ENCODE measurements at places on chromosomes 5 and 9. TPM values are rescaled to one million over a fixed set of nuclear protein-coding genes. Genes with fewer than 3 reads are reported as not detected.
A peak's percentile ranks its signal among the peaks of the same experiment; 100 is the strongest.

IFNA21 gene
- total RNA-seq: not detected

C5orf58 gene
- total RNA-seq: 1.2 TPM

FOXD4 gene
- not detected for total RNA-seq

SURF1 gene
- 47.5 TPM for total RNA-seq

DNA sequence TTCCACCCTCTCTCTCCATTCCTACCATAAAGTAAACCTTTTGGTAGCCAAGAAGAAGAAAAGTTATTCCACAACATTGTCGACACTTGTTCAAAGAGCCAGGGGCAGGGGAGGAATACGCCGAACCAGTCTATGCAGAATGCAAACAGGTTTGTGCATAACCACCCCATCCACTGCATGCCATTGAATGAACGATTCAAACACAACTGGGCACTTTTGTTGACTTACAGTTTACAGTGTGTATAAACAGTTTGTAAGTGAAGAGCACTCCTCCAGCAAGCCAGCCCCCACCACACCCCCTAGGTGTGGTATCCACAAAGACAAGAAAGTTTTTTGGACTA lies 6.8 kb upstream of the S1PR3 start:
- peak; percentile 13 for DNase-seq
- no peaks in the 10 kb centered on the region for H3K27me3 ChIP-seq
- no peak overlapping the region for H3K4me3 ChIP-seq
- H3K36me3 ChIP-seq: no peaks in the 10 kb centered on the region

DNA sequence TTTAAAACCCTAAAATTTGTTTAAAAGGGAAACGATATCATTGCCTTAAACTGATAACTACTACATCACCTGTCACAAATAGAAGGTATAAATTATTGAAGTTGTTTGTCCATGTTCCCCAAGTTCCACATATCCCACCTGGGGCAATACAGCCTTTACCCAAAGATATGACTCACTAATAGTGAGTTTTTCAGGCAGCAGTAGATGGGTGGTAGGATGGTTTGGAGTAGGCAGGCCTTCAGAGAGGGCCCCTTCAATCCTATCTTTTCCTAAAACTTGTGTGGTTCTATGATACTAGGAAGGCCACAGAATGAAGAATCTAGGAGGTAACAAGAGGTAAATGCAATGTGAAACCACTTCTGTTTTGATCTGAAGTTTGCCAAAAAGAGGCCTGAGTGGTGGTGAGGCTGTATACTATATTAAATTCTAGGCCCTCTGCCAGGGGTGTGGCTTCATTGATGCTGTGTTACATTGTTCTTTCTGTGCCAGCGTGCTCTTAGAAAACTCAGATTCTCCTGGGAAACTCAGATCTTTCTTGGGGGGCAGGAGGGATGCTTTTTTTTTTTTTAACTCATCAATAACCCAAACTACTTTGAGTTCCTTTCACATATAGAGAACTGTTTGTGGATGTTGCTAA lies 7.2 kb downstream of the CYSTM1 start:
- peaks cover 31% of the 10 kb centered on the region for H3K27me3 ChIP-seq
- no peaks in the 10 kb centered on the region for H3K4me1 ChIP-seq
- H3K4me3 ChIP-seq: no peak overlapping the region
- H3K27ac ChIP-seq: no peak overlapping the region
- no peak for DNase-seq

Data from endodermal cell (in vitro differentiated cells).